ENCODE measurements at places on chromosomes 3 and 15.

GRCh38 chr3:72058493-72059081, 273.6 kb upstream of the PROK2 start:
- DNase-seq, result no peak

DNA sequence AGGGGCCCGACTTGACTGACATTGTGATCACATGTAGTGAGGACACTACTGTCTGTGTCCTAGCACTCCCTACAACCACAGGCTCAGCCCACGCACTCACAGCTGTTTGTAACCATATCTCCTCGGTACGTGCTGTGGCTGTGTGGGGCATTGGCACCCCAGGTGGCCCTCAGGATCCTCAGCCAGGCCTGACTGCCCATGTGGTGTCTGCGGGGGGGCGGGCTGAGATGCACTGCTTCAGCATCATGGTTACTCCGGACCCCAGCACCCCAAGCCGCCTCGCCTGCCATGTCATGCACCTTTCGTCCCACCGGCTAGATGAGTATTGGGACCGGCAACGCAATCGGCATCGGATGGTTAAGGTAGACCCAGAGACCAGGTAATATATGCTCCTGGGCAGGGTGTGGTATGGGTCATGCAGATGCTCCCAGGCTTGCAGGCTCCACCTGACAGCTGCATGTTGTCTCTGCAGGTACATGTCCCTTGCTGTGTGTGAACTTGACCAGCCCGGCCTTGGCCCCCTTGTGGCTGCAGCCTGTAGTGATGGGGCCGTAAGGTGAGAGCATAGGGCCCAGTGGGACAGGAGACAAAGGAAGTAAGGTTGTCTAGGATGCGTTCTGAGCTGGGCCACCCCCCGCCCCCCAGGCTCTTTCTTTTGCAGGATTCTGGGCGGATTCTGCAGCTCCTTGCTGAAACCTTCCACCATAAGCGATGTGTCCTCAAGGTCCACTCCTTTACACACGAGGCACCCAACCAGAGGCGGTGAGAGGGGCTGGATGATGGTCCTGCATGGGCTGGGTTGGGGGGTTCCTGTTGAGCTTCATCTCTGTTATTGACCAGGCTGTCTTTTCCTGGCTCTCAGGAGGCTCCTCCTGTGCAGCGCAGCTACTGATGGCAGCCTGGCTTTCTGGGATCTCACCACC, 4.4 kb downstream of the DALRD3 start:
- peak; percentile 72 for DNase-seq

DNA sequence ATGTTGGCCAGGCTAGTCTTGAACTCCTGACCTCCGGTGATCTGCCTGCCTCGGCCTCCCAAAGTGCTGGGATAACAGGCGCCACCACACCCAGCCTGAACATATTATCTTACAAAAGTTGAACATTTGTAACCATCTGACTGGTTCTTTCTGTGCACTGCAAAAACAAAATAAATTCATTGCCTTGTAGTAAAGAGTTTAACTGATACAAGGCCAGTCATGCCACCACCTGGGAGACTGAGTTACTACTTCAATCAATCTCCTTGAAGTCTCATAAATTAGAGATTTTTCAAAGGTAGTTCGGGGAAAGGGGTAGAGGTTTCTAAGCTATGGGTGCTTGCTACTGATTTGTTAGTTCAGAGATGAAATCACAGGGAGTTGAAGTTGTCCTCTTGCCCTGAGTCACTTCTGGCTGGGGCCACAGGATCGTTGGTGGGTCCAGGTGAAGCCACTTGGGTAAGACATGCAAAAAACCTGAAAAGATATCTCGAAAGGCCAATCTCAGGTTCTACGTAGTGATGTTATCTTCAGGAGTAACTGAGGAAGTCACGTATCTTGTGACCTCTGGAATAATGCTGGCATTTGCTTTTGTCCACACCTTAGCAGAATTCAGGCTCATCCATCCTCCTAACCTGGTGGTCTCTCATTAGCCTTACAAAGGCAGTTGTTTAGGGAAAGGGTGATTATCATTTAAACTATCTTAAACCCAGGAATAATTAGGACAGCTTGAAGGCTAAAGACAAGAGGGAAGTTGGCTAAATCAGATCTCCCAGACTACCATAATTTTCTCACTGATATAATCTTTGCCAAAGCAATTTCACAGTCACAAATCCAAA, 33.7 kb downstream of the ZBTB11 start:
- DNase-seq, result no peak

GRCh38 chr3:42053476-42053875, 37.7 kb upstream of the TRAK1 start:
- no peak for DNase-seq

- no peak for DNase-seq
Measured at GRCh38 chr3:86547692-86548091, 443.3 kb downstream of the VGLL3 start.

DNA sequence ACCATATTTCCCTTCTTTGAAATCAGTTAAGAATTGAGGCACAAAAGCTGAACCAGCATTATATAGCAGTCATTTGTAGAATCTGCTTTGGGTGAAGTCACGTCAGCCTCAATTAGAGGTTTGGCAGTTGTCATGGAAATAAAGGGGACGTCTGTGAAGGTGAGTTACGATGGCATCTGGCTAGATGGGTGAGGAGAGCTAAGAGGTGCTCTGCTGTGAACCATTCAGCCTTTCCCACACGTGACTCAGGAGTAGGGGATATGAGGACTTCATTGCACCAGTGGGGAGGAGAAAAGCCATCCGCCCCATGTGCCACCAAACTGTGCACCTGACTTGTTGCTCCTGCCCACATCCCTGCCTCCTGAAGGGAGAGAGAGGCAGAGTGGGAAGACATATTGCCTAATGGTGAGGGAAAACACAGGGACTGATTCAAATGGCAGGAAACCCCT, 2.8 kb upstream of the C15orf40 start:
- no peak for DNase-seq

- DNase-seq, result no peak
Measured at GRCh38 chr3:9690451-9691450, 12.9 kb upstream of the CPNE9 start.

DNA sequence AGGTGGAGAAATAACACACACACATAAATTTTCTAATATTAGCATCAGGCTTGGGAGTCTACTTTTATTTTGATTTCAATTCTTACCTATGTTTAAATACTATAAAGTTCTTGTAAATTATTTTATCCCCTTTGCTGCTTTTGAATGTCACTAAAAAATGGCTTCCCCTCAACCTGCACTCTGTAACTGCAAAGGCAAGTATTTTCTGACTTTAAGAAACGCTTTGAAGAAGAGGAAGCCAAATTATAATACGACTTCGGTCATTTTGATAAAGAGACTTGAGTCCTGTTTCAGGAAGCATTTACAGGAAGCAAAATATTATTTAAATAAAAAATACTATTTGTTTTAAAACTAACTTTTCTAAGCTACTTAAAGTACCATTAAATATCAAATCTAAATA, 627.7 kb upstream of the AGTR1 start:
- no peak for DNase-seq
